ENCODE measurements at places on chromosomes 5 and 9.

- DNase-seq = no peak
These were observed 391.5 kb downstream of the CCDC171 start for GRCh38 chr9:15944341-15944740.

- DNase-seq = no peak
These were observed 44.3 kb upstream of the TGFBR1 start for GRCh38 chr9:99060621-99061020.

GRCh38 chr5:141870228-141870627 lies 8.0 kb downstream of the PCDH1 start:
- no peak for DNase-seq

DNA sequence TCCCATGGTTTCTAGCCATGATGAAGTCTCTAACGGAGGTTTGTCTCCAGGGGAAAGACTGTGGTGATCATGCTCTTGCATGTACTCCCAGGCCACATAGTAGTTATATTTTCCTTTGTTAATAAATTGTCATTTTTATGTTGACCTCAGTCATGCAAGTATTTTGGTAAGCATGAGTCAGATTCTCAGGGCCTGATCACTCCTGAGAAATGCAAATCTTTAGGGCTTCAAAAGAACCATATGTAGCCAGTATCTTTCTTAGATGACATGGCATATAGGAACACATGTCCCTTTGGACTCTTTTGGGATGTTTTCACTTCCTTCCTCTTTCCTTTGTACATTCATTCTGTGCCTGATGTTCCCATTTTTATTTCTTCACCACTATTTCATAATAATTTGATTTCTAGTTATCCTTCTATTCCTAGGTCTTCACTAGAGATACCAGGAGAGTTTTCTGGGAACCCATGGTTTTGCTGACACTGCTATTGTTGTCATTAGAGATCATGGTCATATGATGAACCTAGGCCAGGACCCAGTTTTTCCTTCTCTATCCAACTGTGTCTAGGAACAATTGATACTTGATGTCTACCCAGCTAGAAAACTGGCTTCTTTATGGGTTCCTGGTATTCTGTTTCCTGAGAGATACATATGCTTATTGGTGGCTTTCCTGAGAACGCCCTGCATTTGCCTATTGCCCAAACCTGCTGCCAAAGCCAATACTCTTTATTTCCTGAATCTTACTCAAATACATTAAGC lies 248.1 kb upstream of the NREP start:
- no peak for DNase-seq

DNA sequence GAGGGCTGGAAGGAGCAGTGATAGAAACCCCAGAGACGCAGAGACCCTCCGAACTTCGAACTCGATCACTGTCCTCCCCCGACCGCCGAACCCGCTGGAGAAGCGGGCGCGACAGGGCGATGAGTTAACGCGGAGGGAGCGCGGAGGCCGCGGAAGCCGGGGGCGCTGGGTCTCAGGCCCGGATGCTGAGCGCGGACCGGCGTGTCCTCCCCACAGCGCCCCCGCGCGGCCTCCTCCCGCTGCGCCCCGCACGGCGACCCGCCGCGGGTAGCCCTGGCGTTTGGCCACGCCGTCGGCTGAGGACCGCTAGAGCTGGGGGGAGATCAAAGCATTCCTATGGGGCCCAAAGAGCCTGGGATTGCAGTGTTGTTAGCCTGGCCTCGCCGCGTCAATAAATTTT lies 7.7 kb upstream of the DMRT2 start:
- DNase-seq = no peak

GRCh38 chr9:18855656-18856055 lies 177.4 kb downstream of the SAXO1 start:
- DNase-seq = no peak

GRCh38 chr5:181051841-181052671 lies 12.0 kb downstream of the BTNL9 start:
- no peak for DNase-seq

DNA sequence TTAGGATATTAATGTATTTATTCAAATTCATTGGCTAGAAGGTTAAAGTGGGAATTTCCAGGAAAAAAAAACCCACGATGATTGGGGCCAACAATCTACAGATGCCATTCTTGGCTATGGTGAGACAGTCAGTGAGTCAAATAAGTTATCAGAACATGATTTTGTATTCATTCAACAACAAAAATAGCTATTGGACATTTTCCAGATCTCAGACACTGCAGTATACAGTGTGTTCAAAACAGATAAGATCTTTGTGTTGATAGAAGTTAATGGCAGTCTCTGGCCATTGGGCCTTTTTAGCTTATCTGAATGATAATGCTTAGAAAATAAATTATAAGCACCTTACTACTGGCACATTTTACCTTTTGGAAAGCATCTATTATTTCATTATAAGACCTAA lies 547.7 kb downstream of the MAT2B start:
- no peak for DNase-seq

GRCh38 chr5:167096816-167097215 lies 1194.6 kb upstream of the WWC1 start:
- DNase-seq = no peak

DNA sequence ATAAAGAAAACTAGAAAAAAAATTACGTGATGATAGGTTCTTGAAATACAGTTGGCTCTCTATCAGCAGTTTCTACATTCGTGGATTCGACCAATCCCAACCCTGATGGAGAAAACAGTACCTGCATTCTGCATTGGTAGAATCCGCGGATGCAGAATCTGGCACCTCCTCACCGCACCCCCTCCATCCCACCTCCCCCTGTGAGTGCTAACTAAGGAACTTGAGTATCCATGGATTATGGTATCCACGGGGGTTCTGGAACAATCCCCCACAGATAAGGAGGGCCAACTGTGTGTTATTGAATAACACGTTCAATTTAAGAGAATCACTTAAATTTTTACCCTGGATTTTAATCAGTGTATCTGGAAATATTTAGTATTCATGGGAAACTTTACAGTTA lies 10.5 kb upstream of the PSIP1 start:
- DNase-seq = no peak

DNA sequence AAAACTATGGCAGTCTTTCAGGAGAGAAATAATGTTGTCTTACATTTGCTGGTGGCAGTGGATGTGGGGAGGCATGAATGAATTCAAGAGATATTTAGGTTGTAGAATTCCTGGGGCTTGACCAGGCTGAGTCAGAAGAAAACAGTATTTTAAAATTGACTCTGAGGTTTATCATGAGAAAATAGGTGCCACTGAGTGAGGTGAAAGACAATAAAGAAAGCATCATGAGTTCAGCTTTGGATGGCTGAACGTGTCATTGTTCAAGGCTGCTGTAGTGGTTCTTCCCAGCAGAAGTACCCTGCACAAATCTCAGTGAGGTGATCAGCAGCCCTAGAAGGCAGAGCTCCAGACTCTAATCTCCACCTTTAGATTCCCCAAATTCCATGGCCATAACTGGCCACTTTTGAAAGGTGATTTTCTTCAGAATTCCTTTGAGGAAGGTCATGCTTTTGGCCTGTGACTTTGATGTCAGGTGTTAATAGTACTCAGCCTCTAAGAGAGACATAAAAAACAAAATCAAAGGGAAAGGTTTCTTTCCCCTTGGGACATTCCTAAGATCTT lies 395.4 kb downstream of the NTRK2 start:
- no peak for DNase-seq

- DNase-seq = no peak
These were observed 59.6 kb upstream of the GRAMD2B start for GRCh38 chr5:126363658-126364057.

- DNase-seq = no peak
These were observed 28.5 kb downstream of the DPYSL3 start for GRCh38 chr5:147481376-147481775.

DNA sequence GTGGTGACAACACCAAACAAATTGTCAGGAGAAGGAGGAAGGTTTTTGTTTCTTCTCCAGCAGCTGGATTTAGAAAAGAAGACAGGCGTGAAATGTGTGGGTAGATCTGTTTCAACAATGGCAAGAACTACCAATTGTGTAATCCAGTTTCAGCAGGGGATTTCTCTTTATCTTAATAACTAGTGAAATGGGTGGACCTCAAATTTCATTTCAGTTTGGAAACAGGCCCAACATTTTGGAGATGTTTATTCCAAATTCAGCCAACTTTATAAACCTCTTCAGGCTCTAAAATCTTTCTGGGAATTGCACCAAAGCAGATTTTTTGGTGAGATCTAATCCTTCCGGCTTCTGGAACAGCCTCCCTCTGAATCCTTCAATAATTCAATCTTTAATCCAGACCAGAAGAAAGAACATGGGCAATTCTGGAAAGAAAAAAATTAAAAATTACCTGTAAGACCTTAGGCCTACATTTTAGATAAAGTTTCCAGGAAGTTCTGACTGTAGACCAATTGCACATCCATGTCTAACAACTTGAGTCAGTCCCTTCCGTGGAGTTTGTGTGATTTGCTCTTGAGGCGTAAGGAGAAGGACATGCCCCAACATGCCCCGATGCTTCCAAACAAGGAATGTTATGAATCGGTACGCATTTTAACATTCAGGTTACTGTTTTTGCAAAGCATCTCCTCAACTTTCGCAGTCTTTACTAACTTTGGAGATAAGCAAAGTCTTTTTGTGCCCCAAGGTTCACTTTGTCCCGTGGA lies 423.6 kb downstream of the IRX1 start:
- DNase-seq = no peak

GRCh38 chr9:119009249-119009648 lies 360.0 kb downstream of the BRINP1 start:
- DNase-seq = no peak

GRCh38 chr9:82912645-82913044 lies 150.3 kb downstream of the RASEF start:
- DNase-seq = no peak

DNA sequence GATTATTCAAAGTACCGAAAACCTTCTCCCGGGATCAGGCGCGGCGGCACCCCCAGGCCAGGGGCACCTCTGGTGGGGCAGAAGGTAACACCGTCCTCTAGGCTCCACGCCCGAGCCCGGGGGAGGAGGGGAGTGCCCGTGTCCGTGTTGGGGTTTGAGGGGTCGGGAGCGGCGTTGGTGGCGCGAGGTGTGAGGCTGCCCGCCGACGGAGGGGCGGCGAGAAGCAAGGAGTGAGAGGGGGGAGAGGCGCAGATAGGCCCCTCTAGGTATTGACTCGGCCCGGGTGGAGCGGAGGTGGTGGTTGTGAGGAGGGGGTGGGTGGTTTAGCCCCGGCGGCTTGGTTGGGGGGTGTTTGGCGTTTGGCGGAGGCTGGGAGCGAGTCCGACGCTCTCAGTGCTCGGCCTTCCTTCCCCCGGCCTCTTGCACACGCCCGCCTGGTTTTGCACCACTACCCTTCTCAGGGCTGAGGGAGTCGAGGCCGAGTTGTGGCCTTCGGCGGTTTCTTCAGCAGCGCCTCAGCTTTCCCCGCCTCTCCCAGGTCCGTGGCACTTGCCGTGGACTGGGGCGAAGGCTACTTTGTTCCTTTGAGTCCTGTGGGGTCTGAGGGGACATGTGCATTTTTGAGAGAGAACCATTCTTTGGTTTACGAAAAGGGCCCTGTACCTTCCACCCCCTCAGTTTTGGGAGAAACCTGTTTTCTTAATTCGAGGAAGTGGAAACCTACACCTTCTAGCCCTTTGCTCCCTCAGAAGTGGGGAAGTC lies 450 bp downstream of the GPBP1 start:
- DNase-seq = no peak

GRCh38 chr5:172685091-172685490 lies 44.0 kb downstream of the NEURL1B start:
- DNase-seq = no peak

DNA sequence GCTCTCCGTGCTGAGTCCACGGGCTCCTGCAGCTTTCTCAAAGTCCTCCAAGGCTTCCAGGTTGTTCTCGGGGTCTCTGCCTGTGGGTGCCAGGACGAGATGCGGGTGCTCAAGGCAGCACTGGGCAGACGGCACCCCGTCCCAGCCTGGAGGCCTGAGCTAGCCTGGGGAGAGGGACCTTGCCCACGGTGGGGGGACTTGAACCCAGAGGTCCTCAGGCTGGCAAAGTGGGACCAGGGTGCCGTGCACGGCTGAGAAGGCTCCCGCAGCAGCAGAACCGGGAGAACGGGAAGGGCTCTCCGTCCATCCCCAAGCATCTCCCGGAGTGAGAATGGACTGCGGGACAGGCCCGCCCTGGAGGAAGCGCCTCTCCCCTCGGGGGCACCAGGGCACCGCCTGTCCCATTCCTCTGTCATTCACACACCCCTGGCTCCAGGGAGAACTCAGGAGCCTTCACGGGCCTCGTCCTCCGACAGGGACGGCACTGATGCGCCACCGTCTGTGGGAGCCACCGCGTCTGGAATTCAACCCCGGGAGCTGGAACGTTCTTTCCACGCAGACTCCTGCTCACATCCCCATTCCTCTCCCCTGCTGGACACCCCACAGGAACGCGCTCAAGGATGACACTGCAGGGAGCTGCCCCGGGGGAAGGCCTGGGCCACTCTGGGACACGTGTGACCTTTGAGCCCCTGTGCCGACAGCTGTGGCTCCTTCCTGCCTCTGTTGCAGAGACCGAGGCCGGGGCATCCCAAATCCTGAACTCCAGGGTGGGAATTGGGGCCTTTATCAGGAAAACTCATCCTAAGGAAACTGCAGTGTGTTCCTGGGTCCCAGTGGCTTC lies 16.3 kb upstream of the OBP2B start:
- no peak for DNase-seq

GRCh38 chr9:21465859-21466518 lies 16.1 kb downstream of the IFNE start:
- no peak for DNase-seq
